Fibroblast of the aortic adventitia (primary cell): ENCODE measurements at places on chromosomes 3 and 15.

DNA sequence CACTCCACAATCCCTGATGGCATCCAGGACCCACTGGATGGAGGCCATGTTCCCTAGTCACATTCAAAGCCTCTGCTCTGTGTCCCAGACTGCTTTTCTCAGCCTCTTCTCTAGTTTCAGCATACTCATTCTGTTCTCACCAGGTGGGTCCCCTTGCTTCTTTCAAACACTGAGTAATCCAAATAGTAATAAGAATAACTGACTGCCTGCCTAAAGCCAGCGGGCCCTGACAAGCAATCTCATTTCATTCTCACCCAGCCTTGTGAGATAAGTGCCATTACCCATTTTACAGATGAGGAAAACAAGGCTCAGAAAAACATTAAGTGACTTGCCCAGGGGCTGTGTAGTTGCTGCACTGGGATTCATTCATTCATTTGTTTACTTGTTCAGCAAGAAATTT is 25.4 kb downstream of the MAPKAPK3 start:
- no peak for DNase-seq

GRCh38 chr3:187445356-187445755 is 77.2 kb downstream of the RTP4 start:
- DNase-seq: no peak

- no peak for DNase-seq
These were observed 37.0 kb downstream of the LARS2 start for GRCh38 chr3:45425237-45425933.

DNA sequence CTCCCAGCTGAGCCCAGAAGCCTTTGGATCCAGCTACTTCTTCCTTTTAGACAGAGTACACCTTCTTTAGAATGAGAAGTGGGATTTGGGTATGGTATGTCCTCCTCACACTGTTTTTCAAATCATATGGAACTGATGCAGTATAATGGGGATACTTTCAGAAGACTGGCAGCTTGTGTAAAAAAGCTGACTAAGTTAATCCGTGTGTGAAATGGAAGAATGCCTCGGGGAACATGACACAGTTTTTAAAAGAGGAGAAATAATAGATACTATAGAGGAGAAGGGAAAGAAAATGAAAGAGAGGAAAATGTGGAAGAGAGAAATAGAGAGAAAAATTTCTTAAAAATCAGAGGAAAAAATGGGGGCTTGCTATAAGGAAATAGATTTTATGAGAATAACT is 47.7 kb downstream of the TUSC7 start:
- DNase-seq: no peak

GRCh38 chr3:60246361-60246760 is 1004.9 kb downstream of the FHIT start:
- DNase-seq: no peak

DNA sequence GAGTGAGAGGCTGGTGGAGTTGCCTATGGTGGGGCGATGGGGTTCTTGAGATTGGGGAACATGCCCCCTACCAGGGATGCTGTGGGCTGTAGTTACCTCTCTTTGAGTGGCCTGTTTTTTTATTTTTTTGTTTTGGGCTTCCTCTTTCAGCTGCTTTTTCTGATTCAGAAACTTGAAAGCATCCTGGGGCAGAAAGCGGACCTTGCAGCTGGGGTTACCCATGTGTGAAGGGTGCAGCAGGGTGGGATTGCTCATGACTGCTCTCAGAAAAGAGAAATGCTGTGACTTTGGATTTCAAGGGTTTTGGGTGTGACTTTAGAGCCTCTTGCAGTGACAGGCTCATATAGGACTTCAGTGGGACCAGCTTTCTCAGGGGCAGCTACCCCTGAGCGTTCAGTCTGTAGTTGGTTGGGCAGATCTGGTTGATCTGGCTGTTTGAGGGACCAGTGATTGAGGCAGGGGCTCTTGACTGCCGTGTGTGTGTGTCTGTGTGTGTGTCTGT is 1.8 kb downstream of the LIMD1 start:
- DNase-seq: no peak

DNA sequence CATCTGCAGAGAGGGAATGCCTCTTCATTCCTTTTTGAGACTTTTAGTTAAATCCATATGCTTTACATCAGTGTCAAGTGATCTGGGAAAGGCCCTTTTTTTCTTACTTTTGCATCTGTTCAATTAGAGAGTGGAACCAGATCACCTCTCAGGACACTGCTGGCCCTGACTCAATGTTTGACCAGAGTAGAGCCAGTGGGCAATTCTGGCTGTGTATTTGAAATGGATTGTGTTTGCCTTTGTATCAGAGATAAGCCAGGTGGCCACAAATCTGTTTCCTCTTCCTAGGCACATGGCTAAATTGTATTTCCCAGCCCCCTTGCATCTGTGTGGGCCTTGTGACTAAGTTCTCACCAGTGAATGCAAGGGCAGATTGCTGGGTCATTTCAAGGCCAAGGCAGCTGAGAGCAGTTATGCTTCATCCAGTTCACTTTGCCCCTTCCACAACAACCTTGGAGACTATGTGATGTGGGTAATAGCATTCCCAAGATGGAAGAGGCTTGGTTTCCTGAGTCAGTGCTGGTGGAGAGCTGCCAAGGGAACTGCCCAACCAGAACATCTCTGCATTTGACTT is 75.6 kb upstream of the CACNA2D3 start:
- peak; percentile 37 for DNase-seq

- no peak for DNase-seq
These were observed 69.3 kb upstream of the CGNL1 start for GRCh38 chr15:57306944-57307411.

- DNase-seq: peak; percentile 60
These were observed 16.3 kb downstream of the BHLHE40 start for GRCh38 chr3:4995500-4996053.

- no peak for DNase-seq
These were observed 1114.0 kb upstream of the GBE1 start for GRCh38 chr3:82875401-82875800.

- no peak for DNase-seq
These were observed 148.3 kb downstream of the ROBO2 start for GRCh38 chr3:77188210-77188609.

DNA sequence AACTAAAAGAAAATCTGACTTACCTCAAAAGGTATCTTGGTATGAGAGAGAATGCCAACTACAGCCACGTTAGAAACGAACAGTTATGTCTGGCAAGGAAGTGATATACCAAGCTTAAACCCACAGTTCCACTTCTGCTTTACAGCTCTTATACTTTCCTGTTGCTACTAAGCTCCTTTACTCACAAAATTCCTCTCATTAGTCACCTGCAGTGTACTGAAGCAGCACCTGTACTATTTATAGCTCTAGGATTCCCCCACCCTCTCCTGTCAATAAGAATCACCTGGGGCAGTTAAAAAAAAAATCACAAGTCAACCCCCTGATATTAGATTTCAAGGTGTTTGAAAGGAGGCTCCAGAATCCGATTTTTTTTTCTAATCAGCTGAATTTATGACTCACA is 2.9 kb upstream of the TMEM266 start:
- no peak for DNase-seq

GRCh38 chr3:8968375-8968882 is 5.2 kb upstream of the RAD18 start:
- DNase-seq: no peak

DNA sequence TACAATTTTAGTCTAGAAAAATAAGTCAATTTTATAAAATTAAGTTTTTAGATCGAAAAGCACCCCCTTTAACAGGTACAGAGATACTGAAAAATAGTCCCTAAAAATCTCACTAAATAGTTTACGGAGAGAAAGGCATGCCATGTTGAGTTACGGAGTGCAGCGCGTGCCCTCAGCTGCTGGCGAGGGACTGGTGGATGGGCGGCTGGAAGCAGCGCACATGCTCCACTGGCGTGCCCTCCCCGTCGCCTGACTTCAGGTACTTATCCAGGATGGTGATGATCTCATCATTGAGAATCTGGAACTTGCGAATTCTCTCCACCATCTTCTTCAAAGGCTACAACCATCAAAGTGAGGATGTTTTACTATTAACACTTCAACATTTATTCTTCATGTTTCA is 31.4 kb downstream of the NIPA2 start:
- no peak for DNase-seq

GRCh38 chr15:77860071-77860691 is 217.3 kb downstream of the TBC1D2B start:
- no peak for DNase-seq

- DNase-seq: no peak
These were observed 32.6 kb upstream of the GABRB3 start for GRCh38 chr15:26805470-26805869.

GRCh38 chr3:158333736-158334135 is 223.8 kb downstream of the RSRC1 start:
- no peak for DNase-seq

- DNase-seq: peak; percentile 22
These were observed 46.5 kb upstream of the ICE2 start for GRCh38 chr15:60525341-60526039.

- no peak for DNase-seq
These were observed 6.8 kb downstream of the C3orf80 start for GRCh38 chr3:160232014-160232413.

DNA sequence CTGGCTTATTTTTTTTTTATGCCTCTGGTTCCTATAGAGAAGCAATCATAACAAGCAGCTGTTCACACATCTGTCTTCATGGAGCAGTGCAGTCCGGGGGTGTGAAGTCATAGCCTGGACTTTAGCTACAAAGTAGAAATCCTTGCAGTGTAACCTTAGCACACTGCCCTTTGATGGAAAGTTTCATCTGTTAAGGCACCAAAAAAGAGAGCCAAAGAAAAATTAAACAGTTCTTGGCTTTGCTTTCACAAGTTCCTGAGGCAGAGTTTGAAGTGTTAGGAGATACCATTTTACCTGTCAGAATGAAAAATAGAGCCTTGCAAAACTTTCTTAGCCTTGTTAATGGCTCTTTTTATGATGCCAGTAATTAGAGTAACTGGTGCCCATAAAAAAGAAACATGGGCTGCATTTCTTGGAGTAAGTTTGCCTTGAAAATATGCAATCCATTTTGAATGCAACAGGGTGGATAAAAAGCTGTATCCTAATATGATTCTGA is 84.1 kb downstream of the PIK3R4 start:
- peak; percentile 37 for DNase-seq

- no peak for DNase-seq
These were observed 7.8 kb downstream of the CCDC80 start for GRCh38 chr3:112633191-112633590.

- no peak for DNase-seq
These were observed 67.0 kb downstream of the WWTR1 start for GRCh38 chr3:149590691-149591441.

DNA sequence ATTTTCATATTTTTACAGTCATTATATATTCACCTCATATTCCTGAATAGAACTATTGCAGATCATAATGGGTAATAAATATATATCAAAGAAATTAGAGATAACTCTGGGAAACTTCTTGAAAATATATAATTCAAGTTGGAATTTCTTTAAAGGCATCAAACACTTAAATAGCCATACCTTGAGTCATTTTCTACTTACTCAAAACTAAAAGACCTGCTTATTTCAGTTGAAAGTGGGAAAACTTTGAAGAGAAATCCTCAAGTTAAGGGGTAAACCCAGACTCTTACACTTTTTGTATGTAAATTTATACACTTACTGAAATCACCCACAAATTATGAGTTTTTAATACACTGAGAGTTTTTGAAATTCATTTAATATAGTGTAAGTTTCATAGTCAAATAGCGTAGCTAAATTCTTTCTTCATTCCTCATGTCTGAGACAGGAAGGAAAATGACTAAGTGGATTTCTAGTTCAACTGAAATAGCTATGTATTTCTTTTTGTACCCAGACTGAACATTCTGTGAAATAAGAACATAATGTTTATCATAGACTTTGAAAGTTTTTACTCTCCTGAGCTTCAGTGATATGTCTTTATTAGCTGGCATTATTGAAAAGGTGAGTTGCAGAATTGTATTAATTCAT is 4.6 kb upstream of the ALCAM start:
- DNase-seq: peak; percentile 77

GRCh38 chr15:68205558-68205944 is 419 bp upstream of the CALML4 start:
- DNase-seq: no peak

DNA sequence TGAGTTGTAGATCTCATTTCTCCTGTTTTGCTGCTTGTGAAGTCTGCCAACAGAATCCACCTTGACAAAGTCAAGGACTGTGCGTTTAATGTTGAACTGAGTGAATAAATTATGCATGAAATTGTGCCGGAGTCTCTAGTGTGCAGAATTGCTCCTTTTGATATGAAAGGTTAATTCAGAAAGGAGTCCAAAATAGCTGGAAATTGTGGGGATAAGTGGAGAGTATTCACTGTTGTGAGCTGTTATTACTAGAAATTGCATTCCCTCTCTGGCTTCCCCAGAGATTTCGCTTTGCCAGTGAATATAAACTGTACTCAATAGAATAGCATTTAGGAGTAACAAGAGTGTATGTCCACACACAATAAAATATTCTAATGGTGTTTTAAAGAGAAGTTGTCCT is 43.1 kb downstream of the SAMMSON start:
- DNase-seq: no peak

DNA sequence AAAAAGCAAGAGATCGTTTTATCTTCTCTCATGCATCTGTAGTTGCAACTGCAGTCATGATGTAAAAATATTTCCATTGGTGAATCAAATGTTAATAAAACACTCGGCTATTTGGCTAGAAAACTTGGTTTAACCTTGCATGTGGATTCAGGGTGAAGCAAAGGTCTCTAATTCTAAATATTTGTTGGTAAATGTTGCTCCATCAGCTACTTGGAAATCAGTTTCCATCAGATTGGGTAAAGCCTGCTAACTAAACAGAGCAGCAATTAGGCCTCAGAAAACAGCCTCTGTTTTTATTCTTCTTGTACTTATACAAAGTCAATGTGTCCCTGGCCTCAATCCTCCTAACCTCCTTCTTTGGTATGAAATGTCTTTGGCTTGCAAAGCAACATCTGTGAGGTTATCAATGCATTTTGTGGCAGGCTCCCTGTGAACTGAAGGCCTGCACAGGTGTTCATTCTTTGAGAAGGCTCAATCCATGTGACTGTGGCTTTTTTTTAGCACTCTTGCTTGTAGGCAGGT is 312.3 kb downstream of the WDR72 start:
- no peak for DNase-seq

DNA sequence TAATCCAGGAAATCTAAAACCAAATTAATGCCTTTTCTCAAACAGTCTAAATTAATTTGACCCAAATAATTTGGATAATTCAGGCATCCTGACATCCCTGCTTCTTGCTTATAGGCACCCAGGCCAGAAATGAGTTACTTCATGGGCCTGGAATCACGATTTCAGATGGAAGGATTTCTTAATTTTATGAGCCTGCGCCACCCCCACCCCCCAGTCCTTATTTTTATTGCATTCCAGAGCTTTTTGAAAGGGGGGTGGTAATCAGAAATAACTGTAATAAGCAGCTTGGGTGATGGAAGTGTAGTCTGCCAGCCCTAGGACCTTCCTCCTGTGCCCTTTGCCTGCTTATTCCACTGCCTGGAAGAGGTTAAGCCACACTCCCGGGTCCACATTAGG is 1.3 kb downstream of the AP2M1 start:
- no peak for DNase-seq

GRCh38 chr3:170226426-170226960 is 4.3 kb downstream of the PRKCI start:
- DNase-seq: peak; percentile 56
